PC-3 (cell line): ENCODE measurements at places on chromosomes 11 and 22.

- peaks cover 33% of the 10 kb centered on the region for H3K4me1 ChIP-seq
- H3K27ac ChIP-seq: no peak overlapping the region
- H3K27me3 ChIP-seq: no peaks in the 10 kb centered on the region
- no peak overlapping the region for H3K4me3 ChIP-seq
- no peaks in the 10 kb centered on the region for H3K36me3 ChIP-seq
Measured at GRCh38 chr11:65468874-65469333, 29.9 kb upstream of the MALAT1 start.

GRCh38 chr11:25766332-25767015 is 565.5 kb upstream of the ANO3 start:
- H3K36me3 ChIP-seq: no peaks in the 10 kb centered on the region
- H3K27me3 ChIP-seq: no peaks in the 10 kb centered on the region
- DNase-seq: peak; percentile 64
- peaks cover 22% of the 10 kb centered on the region for H3K4me1 ChIP-seq
- H3K4me3 ChIP-seq: no peak overlapping the region
- peak overlapping the region; percentile 76 for H3K27ac ChIP-seq

DNA sequence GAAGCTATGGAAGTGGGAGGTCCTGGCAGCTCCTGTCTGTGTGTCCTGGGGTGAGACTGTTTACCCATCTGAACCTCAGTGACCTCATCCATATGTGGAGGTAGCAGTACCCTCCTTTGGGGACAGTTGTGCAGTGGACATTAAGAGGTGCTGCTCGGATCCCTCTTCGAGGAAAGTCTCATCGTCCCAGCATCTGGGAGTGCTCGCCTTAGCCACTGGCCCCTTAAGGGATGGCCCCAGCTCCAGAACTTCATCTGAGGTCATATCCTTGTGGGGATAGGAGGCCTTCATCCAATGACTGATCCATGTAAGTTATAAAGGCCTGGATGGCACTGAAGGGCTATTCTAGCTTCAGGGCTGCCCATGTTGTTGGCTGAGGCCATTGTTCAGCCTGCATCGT is 538.1 kb downstream of the MIAT start:
- H3K4me1 ChIP-seq: no peaks in the 10 kb centered on the region
- H3K27ac ChIP-seq: no peak overlapping the region
- H3K27me3 ChIP-seq: peaks cover 5% of the 10 kb centered on the region; the same call in 1 of the 2 replicates
- no peak overlapping the region for H3K4me3 ChIP-seq
- no peaks in the 10 kb centered on the region for H3K36me3 ChIP-seq

DNA sequence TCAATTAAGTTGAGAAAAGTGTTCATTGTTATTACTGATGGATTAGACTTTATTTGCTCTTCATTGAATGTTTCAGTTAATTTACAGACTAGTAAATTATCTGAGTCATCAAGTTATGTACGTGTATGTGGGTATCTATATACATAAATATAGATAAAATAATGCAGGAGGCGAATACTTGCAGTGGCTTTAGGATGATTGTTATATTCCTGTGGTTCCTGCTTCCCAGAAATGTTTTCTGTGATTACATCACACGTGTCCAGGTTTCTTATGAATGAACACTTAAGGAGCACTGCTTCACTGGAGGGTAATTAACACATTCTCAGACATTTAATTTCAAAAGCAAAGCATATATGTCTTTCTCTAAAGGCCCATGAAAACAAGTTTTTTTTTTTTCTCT is 28.4 kb downstream of the YAP1 start:
- peak overlapping the region; percentile 85 for H3K27ac ChIP-seq
- peak; percentile 76 for DNase-seq
- H3K36me3 ChIP-seq: peaks cover 7% of the 10 kb centered on the region
- no peaks in the 10 kb centered on the region for H3K27me3 ChIP-seq
- peak overlapping the region; percentile 48; the same call in 1 of the 2 replicates for H3K4me3 ChIP-seq

GRCh38 chr11:94493281-94494125 is at the start of the genes ANKRD49 and MRE11:
Gene ANKRD49, plus strand, starts transcription at chr11:94493984. Its CDS starts 2,710 bp downstream, at chr11:94496694.
Gene MRE11, minus strand, starts transcription at chr11:94493844. Its CDS starts 1,043 bp downstream, at chr11:94492801.
- H3K4me1 ChIP-seq: peaks cover 25% of the 10 kb centered on the region
- H3K4me3 ChIP-seq: peak within 1 kb of the TSS; percentile 79
- peak within 1 kb of the TSS; percentile 60 for H3K27ac ChIP-seq
- H3K27me3 ChIP-seq: no peaks in the 10 kb centered on the region
- H3K36me3 ChIP-seq: peaks cover 22% of the 10 kb centered on the region; the same call in 1 of the 2 replicates

DNA sequence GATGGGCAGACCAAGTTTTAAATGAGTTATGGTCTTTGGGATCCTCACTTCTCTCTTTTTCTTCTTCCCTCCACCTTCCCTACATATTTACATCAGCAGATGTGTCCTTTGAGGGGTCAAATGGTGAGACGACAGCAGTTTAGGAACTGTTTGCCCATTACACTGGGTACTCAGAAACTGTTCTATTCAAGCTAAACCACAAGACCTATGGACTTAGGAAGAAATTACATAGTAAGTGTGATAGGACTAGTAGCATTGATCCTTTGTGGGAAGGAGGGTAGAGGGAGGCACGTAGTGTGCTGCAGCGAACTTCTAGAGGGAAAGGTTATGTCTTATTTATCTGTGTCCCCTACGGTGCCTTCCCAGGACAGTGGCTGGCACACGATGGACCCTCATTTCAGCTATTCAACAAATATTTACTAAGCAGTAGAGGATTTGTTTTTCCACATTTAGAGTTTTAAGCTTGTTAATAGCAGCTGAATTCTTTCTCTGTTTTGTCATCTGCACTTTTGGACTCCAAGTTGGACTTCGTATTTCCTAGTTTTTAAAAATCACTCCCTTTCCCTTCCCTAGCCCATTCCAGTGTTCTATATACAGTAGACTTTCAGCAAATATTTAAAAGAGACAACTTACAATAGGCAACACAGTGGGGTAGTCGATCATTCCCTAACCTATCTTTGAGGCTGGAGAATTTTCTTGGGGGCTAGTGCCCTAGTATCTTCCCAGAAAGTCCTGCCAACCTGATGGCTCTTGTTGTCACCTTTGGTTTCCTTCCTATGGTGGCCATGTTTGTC is 13.9 kb downstream of the FZD4 start:
- H3K4me3 ChIP-seq: no peak overlapping the region
- no peaks in the 10 kb centered on the region for H3K27me3 ChIP-seq
- no peak for DNase-seq
- peak overlapping the region; percentile 88 for H3K27ac ChIP-seq

DNA sequence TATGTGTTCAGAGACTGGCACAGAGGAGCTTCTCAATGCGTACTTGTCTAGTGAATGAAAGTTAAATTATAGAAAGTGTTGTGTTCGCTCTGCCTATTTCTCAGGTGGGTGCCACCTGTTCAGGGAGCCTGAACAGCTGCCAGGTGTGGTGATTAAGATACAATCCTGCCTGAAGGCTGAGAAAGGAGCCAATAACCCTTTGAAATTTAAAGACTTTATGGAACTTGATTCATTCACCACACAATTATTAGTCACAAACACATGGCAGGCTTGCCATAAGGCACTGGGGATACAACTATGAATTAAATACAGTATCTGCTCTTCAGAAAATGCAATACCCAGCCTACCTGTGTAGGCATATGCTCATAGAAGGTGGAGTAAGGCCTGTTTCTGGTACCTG is 92.9 kb upstream of the AMOTL1 start:
- no peak overlapping the region for H3K4me3 ChIP-seq
- H3K36me3 ChIP-seq: no peaks in the 10 kb centered on the region
- peak; percentile 98 for DNase-seq
- H3K4me1 ChIP-seq: peaks cover 72% of the 10 kb centered on the region
- H3K27me3 ChIP-seq: no peaks in the 10 kb centered on the region
